Activated gamma-delta T cell treated with anti-CD3 and anti-CD28 coated beads, Interleukin-2, amount 50 U/mL, for 16 hours (primary cell): ENCODE measurements at places on chromosomes 5 and 9.

DNA sequence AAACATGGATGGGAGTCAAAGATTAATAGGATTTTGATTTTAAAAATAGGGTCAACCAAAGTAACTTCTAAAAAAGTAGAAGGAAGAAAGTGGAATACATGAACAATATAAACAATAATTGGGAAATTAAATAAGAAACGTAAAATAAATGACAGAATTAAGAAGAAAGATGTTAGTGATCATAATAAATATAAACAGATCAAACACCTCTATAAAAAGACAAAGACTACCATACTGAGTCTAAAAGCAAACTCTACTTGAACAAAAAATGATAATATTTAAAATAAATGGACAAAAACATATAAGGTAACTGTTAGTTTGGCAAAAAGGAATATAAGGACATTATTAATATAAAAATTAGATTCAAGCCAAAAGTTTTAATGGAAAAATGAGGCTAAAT, 57.7 kb upstream of the ZNF618 start:
- no peak for DNase-seq

GRCh38 chr5:123681061-123681460, 169.1 kb downstream of the CSNK1G3 start:
- no peak for DNase-seq

DNA sequence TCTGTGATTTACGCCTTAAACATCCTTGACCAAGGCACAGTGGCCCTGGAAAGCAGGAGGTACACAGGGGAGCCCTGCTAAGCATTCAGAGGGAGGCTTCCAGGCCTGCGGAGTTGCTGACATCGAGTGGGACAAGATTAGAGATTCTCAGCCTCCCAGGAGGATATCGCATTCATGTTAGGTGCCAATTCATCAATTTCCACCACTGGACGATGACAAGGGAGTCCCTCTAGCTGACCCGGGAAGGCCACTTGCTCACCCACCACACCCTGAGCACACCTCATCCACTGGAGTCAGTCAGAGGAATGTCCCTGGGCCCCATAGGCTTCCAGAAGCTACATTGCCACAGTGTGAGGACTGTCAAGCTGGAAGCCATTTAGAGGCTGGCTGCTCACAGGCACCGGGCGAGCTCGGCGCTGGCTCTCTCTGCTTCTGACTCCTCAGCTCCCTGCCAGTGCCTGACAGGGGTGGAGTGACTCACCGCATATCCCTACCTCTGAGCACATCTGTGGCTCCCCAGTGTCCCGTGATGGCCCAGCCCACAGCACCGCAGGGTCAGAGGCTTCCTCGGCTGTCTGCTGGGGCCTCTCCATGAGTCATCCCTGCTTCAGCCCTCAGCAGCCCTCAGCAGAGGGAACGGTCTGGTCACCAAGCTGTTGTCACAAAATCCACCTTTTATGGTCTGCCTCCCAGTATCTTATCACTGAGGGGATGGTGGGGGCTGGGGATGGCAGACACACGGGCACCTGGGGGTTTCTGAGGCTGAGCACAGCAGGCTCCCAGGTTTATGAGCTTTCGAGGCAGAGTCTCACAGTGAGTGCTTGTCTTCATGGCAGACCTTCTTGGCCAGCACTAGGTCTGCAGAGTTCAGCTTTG, 117.5 kb downstream of the ZNF608 start:
- no peak for DNase-seq

DNA sequence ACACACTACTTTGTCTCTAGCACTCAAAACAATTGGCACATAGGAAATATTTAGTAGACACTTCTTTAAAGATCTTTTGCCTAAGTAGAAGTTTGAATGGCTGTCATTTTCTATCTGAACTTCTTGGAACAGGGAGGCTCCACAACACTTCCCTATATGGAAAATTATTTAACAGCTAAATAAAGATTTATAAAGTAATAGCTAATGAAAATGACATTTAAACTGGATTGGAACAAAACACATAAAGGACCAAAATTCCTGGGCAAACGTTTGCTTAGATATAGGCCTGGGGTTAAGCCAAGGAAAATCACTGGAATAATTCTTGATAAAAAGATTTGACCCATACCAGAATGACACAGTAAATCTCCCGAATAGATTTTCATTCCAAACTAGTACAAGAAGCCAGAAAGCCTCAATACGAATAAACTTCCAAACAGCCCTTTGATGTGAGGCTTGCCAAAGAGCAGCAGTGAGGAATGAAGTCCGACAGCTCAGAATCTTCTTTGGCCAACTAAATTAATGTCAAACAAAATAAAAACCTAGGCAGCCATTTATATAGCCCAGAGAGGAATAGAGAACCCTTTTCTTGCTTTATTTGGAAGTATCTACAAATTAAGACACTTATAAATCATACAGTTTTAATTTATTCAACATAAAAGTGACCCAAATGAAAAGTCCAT, 20.3 kb upstream of the RNF180 start:
- DNase-seq: no peak

DNA sequence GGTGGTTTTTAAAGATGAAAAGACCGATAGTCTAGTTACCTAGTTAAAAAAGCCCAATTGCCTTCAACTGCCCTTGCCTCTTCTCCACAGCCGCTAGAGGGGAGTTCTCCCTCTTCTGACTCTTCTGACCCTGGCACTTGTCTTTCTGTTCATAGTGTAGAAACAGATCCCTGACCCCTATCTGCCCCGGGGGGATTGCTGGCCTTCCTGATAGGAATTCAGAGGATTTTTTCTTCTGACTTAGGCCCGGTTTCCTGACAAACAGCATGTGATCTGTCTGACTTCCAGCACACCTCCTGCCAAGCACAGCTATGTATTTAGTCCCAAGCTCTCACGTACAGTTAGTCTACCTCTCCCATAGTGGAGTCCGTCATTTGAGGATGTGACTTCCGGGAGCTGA, 5.0 kb upstream of the TMEM268 start:
- no peak for DNase-seq

- DNase-seq: no peak
Measured at GRCh38 chr5:36698031-36698430, 91.6 kb downstream of the SLC1A3 start.

DNA sequence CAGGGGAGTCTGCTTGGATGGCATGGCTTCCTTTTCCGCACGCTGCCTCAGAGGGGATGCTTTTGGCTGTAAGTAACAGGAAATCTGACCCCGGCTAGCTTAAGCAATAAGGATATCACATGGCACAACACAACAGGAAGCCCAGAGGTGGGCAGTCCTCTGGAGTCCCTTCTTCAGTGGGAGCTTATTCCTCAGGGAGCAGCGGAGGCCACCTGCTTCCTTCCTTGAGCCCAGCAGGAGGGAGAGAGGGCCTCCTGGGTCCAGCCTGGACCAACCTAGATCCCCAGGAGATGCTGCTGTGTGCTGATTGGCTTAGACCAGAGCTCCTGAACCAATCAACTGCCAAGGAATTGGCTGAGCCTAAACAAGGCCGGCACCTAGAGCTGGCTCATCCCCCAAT, 66.3 kb downstream of the C9orf50 start:
- DNase-seq: no peak

- no peak for DNase-seq
Measured at GRCh38 chr5:61290791-61291210, 41.3 kb upstream of the ZSWIM6 start.

DNA sequence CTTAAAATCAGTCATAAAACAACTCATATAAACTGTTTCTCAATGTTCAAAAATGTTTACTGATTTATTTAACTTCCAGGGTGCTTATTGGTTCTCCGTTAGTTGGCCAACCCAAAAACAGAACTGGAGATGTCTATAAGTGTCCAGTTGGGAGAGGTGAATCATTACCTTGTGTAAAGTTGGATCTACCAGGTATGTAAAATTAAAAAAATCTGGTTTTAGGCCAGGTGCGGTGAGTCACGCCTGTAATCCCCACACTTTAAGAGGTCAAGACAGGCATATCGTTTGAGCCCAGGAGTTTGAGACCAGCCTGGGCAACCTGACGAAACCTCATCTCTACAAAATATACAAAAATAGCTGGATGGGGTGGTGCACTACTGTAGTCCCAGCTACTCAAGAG, 73.7 kb downstream of the ITGA1 start:
- no peak for DNase-seq

DNA sequence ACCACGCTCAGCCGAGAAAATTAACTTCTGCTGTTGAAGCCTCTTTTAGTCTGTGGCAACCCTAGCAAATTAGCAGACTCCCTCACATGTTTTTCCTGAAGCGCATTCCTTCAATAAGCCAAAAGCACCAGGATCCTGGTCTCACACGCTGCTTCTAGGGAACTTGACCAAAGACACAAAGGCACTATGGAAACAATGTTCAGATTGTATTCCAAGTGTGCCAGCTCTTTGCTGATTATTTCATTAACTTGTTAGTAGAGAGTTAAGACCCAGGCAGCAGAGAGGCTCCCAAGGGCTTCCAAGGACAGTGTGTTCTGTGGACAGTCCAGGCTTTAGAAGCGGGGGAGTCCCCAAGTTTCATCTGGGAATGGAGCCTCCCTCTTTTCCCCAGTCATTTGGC, 94.4 kb upstream of the BASP1 start:
- DNase-seq: no peak

- DNase-seq: no peak
Measured at GRCh38 chr9:4680173-4680525, 780 bp downstream of the CDC37L1 start.

DNA sequence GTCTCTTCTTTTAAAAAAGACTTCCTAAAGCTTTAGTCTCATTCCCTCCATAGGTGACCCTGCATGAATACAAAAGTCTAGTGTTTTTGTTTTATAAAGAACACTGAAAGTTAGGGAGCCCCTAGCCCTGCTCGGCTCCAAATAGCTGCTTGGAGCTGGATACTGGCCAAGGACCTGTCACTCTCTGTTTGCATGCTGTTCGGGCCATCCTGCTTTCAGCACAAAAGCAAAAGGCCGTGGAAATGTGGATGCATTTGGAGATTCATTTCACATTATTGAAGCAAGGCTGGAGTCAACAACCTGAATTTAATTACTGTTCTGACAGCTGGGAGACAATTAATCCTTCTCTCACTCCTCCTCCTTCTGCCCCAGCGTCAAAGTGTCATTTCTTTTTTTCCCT, 151.7 kb upstream of the NMUR2 start:
- no peak for DNase-seq

DNA sequence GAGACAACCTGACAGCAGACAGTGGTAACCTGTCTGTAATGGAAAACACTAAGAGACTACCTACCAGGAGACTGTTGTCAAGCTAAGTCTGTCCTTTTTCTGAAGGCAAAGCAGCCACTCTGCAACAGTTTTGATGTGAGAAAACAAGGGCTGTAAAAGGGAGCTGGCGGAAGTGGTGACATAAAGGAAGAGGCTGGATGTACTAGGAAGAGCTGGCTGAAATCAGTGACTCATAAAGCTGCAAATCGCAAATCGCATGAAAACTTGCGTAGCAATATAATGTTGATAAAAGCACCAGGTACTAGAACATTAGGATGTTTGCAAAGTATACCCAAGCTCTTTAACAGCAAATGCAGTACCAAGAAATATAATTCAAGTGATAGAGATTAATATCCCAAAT, 1.4 kb downstream of the NSUN2 start:
- no peak for DNase-seq

DNA sequence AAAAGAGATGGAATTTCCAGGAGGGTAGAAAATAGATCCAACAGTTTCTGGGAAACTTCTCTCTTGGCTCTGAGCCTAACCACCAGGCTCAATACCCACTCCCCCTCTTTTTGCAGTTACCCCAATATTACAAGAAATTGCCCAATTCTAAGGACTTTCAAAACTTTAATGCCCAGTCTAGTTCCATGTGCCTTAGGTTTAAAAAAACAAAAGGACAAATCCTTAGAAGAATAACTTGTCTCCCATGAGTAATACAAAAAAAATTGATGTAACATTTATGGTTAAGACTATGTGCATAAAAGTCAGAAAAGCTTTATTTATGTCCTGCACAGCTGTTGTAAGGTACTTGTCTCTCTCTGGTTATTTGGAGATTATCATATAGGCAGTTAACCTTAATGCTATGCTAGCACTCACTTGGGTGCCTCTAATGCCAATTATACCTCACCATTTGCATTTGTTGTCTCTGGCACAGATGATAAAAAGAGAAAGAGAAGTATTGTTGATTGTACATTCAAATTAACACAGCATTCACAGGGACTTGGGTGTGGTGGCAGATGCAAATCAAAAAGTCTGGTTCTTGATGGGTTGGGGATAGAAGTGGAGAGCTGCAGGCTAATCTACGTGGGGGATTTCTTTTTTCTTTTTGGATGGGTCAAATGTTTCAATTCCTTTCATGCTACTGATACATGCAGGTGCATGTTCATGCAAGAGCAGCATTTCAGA, 159.4 kb downstream of the PIK3R1 start:
- no peak for DNase-seq

GRCh38 chr9:115106642-115107041, 11.3 kb downstream of the TNC start:
- DNase-seq: no peak
